ENCODE measurements at places on chromosomes 7 and 10. TPM values are rescaled to one million over a fixed set of nuclear protein-coding genes. Genes with fewer than 3 reads are reported as not detected.

GRCh38 chr7:28389504-28390395 lies 22.6 kb upstream of the CREB5 start:
- DNase-seq = peak; percentile 85
- H3K36me3 ChIP-seq = no peaks in the 10 kb centered on the region
- H3K27me3 ChIP-seq = peaks cover 11% of the 10 kb centered on the region
- H3K27ac ChIP-seq = peak overlapping the region; percentile 39

DNA sequence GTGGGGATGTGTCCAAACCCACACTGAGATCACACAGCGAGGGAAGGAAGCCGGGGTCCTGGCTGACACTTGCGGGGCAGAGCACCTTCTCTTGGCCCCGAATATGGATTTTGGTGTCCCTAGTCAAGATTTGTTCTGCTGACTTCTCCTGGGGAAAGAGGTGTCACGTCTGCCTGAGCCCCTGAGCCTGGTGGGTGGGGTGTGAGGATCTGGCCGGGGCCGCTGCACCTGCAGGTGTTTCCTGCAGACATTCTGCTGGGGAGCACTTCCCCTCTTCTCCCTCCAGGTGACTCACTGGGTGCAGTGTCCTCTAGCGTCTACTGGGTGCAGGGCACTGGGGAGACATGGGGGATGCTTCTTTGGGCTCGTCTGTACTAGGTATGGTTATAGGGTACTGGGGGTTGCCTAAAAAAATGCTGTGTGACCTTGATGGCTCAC lies 99.2 kb downstream of the GRK5 start:
- H3K36me3 ChIP-seq = no peaks in the 10 kb centered on the region
- no peaks in the 10 kb centered on the region for H3K27me3 ChIP-seq
- peak overlapping the region; percentile 29 for H3K4me3 ChIP-seq
- peaks cover 23% of the 10 kb centered on the region for H3K4me1 ChIP-seq

DNA sequence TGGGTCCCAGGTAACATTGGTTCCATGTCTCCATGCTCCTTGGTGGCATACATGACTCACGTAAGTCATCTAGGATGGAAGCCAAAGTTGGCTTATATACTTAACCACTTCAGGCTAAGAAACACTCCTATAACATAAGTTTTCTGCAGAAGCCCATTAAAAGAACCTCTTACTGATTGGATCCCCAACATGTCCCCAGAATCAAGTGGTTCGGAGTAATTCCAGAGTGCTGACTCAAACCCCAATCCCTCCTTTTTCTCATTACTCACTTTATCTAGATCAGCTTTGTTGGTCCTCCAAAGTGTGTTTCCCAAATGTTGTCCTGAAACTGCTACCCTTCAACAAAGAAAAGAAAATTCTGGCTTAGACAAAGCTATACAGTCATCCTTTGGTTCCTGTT lies 10.1 kb upstream of the ATOH7 start:
- H3K27ac ChIP-seq = no peak overlapping the region
- no peak for DNase-seq
- no peaks in the 10 kb centered on the region for H3K27me3 ChIP-seq
- no peaks in the 10 kb centered on the region for H3K36me3 ChIP-seq
- H3K4me1 ChIP-seq = no peaks in the 10 kb centered on the region
- no peak overlapping the region for H3K4me3 ChIP-seq

GRCh38 chr10:130776724-130777123 lies 534.8 kb downstream of the TCERG1L start:
- H3K27ac ChIP-seq = no peak overlapping the region
- no peak overlapping the region for H3K4me3 ChIP-seq
- H3K36me3 ChIP-seq = no peaks in the 10 kb centered on the region
- no peaks in the 10 kb centered on the region for H3K4me1 ChIP-seq
- no peak for DNase-seq
- H3K27me3 ChIP-seq = peaks cover 3% of the 10 kb centered on the region

- no peak overlapping the region for H3K4me3 ChIP-seq
- H3K27ac ChIP-seq = no peak overlapping the region
- H3K4me1 ChIP-seq = no peaks in the 10 kb centered on the region
- no peaks in the 10 kb centered on the region for H3K27me3 ChIP-seq
Measured at GRCh38 chr7:86768967-86769760, 125.5 kb downstream of the GRM3 start.

DNA sequence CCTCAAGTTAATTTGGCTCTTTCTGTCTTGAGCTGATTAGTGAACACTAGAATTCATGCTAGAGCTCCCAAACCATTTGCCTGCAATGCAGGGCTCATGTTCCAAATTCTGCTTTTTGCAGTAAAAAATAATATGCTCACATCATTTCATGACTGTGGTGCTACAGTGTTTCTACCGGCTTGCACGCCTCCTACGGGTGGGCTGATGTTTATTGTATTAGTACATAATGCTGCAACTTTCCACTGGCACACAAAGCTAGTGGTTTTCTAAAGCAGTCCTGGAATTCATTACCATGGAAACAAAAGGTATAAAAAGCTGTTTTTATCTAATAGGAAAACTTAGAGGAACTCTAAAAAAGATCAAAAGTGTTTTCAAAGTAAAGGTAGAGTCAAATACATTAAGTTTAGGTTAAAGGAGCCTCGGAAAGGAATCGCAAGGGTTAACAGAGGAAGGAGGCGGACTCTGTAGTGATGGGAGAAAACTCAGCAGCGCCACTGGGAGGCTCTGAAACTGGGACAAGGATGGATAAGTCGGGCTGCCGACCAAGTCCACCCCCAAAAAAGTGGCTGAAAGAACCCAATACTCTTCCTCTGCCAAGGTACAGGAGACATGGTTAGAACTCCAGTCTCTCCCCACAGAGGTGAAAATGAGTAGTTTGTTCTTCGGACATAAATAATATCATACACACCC lies 25.9 kb downstream of the GRM8 start:
- no peaks in the 10 kb centered on the region for H3K36me3 ChIP-seq
- H3K4me1 ChIP-seq = no peaks in the 10 kb centered on the region
- H3K27ac ChIP-seq = no peak overlapping the region
- no peak for DNase-seq
- H3K27me3 ChIP-seq = no peaks in the 10 kb centered on the region

DNA sequence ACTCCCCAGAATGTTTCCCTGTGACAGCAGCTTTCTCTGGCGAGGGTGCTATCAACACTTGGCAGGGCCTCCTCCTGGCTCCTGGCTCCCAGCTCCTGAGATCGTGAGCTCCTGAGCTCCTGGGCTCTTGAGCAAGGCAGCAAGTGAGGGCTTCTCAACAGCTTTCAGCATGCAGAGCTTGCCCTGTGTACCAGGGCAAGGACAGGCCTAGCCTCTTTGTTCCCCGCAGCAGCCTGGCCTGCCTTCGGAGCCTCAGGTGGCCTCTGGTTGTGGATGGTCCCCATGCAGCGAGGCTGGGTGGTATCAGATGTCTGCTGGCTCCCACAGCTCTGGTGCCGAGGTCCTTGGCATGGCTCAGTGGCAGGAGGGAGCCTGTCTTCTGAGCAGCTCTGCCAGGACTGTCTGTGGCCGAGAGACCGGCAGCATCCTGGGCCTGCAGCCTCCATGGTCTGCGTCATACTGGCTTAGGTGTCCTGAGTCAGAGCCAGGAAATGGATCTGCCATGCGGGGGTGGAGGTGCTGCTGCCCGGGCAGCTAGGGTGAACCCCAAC lies 44.2 kb downstream of the ZMIZ1 start:
- peaks cover 10% of the 10 kb centered on the region for H3K36me3 ChIP-seq
- peak overlapping the region; percentile 79 for H3K27ac ChIP-seq
- DNase-seq = no peak
- no peaks in the 10 kb centered on the region for H3K27me3 ChIP-seq

GRCh38 chr10:129545261-129545660 lies 78.2 kb downstream of the MGMT start:
- H3K36me3 ChIP-seq = no peaks in the 10 kb centered on the region
- H3K27ac ChIP-seq = no peak overlapping the region
- DNase-seq = no peak

DNA sequence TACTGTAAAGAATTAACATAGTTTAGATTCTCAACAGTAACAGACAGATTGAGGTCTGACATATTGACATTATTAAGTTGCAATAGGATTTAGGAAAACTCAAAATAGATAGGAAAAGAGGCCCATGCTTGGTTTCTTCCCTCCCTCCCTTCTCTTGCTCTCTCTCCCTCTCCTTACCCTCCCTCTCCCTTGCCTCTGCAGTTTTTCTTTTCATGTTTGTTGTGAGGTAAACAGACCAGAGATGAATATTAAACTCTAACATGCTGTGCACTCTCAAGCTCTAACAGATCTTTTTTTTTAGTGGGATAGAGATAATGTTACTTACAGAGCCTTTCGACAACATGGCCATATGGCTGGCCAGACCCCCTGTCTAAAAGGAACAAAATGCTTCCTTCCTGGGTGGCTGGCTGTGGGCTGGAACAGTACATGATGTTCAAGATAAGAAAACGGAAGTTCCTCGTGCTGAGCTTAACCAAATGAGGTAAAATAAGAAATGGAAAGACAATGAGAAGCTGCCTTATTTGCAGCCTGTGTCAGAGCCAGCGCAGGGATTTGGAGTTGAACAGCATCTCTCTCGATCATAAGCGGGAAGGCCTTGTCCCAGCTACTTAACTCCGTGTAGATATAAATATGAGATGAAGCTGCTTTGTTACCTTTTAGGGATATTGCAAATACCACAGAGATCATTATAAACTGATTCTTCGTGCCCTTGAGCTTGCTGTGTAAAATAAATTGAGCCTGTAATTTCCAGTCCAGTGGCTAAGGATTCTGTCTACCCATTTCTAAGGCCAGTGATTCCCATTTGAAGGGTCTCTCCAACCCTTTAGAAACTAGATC lies 391.9 kb upstream of the NPVF start:
- H3K36me3 ChIP-seq = no peaks in the 10 kb centered on the region
- H3K27ac ChIP-seq = peak overlapping the region; percentile 59
- DNase-seq = peak; percentile 50
- no peak overlapping the region for H3K4me3 ChIP-seq

GRCh38 chr7:35697414-35698175 lies 2.7 kb upstream of the HERPUD2 start:
- H3K4me3 ChIP-seq = no peak overlapping the region
- peaks cover 14% of the 10 kb centered on the region for H3K4me1 ChIP-seq
- no peak overlapping the region for H3K27ac ChIP-seq
- no peak for DNase-seq

- no peak overlapping the region for H3K27ac ChIP-seq
- H3K4me3 ChIP-seq = no peak overlapping the region
- H3K36me3 ChIP-seq = no peaks in the 10 kb centered on the region
Measured at GRCh38 chr10:20502903-20503585, 394.1 kb downstream of the NEBL start.

DNA sequence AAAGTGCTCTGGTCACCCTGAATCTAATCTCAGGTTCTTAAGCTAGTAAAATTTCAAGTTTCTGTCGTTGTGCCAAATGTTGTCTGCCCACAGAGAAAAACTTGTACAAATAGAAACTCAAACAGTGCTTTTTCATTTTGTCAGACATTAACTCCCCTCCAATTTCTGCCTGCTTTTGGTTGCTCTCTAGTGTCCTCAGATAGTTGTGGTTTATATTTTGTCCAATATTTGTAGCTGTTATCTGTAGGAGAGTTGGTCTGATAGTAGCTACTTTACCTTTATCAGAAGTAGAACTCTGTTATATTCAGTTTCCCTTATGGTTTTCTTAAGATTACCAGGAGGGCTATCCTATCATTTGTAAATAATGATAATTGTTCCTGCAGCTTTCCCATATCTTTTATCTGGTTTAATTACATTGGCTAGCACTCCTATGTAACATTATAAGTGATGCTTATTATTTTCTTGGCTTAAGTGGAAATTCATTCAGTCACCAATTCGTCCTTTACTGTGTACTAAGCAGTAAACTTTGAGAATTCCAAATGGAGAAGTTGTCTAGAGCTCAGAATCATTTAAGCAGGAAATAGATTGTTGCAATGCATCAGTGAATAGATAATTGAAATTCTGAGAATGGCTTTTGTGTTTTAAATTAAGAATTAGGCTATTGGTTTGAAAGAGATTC lies 91.0 kb downstream of the ANKIB1 start:
- H3K27me3 ChIP-seq = no peaks in the 10 kb centered on the region
- no peaks in the 10 kb centered on the region for H3K4me1 ChIP-seq
- H3K4me3 ChIP-seq = no peak overlapping the region
- no peak for DNase-seq

- DNase-seq = no peak
- no peaks in the 10 kb centered on the region for H3K4me1 ChIP-seq
- no peak overlapping the region for H3K27ac ChIP-seq
- H3K4me3 ChIP-seq = no peak overlapping the region
- no peaks in the 10 kb centered on the region for H3K27me3 ChIP-seq
- H3K36me3 ChIP-seq = no peaks in the 10 kb centered on the region
Measured at GRCh38 chr10:3395458-3395861, 222.9 kb upstream of the PITRM1 start.

- H3K27ac ChIP-seq = peak overlapping the region; percentile 83
- DNase-seq = no peak
- H3K27me3 ChIP-seq = no peaks in the 10 kb centered on the region
- no peak overlapping the region for H3K4me3 ChIP-seq
- H3K36me3 ChIP-seq = no peaks in the 10 kb centered on the region
- peaks cover 30% of the 10 kb centered on the region for H3K4me1 ChIP-seq
Measured at GRCh38 chr10:114517368-114518250, 113.3 kb upstream of the AFAP1L2 start.

DNA sequence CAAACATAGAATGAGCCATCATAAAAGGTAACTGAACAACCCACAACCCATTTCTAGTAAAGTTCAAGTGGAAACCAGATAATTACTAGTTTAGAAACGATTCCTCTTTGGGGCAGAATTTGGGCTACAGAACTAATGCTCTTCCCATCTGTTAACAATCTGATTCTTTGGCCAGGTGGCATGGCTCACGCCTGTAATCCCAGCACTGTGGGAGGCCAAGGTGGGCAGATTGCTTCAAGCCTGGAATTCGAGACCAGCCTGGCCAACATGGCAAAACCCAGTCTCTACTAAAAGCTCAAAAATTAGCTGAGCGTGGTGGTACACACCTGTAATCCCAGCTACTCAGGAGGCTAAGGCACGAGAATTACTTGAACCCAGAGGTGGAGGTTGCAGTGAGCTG lies 18.5 kb downstream of the CYP51A1 start:
- H3K36me3 ChIP-seq = peaks cover 63% of the 10 kb centered on the region
- H3K27ac ChIP-seq = no peak overlapping the region
- no peak overlapping the region for H3K4me3 ChIP-seq
- DNase-seq = no peak
- H3K4me1 ChIP-seq = no peaks in the 10 kb centered on the region
- H3K27me3 ChIP-seq = no peaks in the 10 kb centered on the region

DNA sequence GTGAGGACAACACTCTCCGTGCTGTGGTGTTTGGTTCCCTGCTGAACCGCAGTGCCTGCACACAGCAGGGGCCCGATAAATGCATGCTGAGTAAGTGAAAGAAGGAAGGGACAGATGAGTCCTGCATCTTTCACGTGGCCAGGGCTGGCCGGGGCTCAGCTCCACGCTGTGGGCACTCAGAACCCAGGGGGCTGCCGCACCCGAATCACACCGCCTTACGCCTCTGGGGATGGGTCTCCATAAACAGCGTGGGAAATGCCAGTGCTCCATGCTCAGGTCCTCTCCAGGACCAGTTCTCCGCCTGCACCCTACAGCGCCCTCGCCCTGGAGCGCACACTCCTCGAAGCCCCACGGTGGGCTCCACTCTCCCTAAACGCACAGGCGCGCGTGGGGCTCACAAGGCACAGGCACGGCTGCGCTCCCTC lies 38.1 kb downstream of the RASGEF1A start:
- H3K4me3 ChIP-seq = peak overlapping the region; percentile 40
- no peak overlapping the region for H3K27ac ChIP-seq
- peaks cover 26% of the 10 kb centered on the region for H3K4me1 ChIP-seq
- DNase-seq = no peak
- peaks cover 62% of the 10 kb centered on the region for H3K27me3 ChIP-seq

Gene PRSS37
- not detected for total RNA-seq

Gene IQUB
- total RNA-seq = 2.7 TPM

Gene ABCB4
- 1.0 TPM for total RNA-seq

Gene CDK14
- 43.9 TPM for total RNA-seq

Gene NPFFR1
- not detected for total RNA-seq

Gene CFAP46
- 2.3 TPM for total RNA-seq

Gene IQCE
- 58.8 TPM for total RNA-seq

Gene HECTD2
- total RNA-seq = 32.5 TPM

Gene HOXA9
- total RNA-seq = not detected

Gene SPAM1
- not detected for total RNA-seq

All from stomach (tissue), 19 donors.